ENCODE measurements at places on chromosomes 13 and 19.

DNA sequence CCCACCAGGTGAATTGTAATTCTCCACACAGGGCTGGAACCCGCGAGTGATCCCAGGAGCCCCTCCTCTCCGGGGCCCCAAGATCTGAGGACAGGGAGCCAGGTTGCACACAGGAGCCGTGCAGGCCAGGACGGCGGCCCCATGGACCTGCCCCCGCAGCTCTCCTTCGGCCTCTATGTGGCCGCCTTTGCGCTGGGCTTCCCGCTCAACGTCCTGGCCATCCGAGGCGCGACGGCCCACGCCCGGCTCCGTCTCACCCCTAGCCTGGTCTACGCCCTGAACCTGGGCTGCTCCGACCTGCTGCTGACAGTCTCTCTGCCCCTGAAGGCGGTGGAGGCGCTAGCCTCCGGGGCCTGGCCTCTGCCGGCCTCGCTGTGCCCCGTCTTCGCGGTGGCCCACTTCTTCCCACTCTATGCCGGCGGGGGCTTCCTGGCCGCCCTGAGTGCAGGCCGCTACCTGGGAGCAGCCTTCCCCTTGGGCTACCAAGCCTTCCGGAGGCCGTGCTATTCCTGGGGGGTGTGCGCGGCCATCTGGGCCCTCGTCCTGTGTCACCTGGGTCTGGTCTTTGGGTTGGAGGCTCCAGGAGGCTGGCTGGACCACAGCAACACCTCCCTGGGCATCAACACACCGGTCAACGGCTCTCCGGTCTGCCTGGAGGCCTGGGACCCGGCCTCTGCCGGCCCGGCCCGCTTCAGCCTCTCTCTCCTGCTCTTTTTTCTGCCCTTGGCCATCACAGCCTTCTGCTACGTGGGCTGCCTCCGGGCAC is 3.9 kb downstream of the FFAR1 start:
- no peak for DNase-seq

DNA sequence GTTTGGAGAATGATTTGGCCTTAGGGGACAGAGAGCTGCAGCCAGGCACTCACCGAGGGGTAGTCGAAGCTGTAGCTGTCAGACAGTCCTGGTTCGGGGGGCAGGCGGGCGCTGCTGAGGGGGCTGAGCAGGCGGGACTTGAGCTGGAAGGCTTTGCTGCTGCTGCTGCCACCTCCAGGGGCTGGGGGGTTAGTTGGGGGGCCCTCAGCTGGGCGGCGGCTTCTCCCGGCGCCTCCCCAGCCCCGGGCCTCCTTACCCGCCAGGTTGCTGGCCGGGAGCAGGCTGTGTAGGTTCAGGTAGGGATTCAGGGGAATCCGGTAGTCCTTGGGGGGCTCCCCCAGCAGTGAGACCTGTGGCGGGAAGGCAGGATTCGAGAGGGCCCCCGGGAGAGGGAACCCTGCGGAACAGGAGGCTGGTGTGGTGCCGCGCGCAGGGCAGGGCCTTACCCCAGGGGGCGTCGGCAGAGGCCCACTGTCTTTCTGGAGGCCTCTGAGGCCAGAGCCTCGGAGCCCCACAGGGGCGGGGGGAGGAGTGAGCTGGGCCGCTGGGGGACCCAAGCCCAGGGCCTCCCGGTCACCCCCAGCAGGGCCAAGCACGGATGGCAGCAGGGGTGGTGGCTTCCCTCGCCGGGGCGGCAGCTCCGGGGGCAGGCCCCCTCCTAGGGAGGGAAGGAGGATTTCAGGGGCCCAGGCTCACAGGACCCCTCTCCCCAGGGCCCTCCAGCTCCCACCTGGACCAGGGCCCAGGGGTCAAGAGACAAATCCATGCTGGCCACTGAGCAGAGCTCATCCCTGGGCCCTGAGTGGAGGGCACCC is 5.0 kb upstream of the FDX2 start:
- DNase-seq = peak; percentile 71

DNA sequence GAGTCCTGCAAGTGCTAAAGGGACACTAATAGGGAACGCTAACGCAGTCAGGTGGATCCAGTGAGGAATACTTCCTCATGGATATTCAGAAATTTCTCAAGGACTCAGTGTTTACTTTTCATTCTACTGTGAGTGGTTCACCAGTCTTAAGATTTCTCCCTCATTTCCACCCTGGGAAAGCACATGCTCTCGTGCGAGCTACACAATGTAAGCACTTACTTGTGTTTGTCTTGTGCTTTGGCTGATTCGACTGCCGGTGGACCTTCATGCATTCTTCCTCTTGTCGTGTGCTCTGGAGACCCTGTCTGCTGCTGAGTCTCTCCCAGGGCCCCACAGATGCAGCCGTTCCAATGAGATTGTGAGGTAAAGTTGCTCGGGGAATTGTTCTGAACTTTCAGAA is 180.1 kb downstream of the NUFIP1 start:
- no peak for DNase-seq

GRCh38 chr13:90740099-90740498 is 607.4 kb upstream of the MIR17HG start:
- no peak for DNase-seq

- peak; percentile 84 for DNase-seq
Measured at GRCh38 chr19:36060430-36060829, 5.7 kb downstream of the WDR62 start.

All from H7 (cell line).